Neuronal stem cell (in vitro differentiated cells): ENCODE measurements at places on chromosomes 3 and 15.

DNA sequence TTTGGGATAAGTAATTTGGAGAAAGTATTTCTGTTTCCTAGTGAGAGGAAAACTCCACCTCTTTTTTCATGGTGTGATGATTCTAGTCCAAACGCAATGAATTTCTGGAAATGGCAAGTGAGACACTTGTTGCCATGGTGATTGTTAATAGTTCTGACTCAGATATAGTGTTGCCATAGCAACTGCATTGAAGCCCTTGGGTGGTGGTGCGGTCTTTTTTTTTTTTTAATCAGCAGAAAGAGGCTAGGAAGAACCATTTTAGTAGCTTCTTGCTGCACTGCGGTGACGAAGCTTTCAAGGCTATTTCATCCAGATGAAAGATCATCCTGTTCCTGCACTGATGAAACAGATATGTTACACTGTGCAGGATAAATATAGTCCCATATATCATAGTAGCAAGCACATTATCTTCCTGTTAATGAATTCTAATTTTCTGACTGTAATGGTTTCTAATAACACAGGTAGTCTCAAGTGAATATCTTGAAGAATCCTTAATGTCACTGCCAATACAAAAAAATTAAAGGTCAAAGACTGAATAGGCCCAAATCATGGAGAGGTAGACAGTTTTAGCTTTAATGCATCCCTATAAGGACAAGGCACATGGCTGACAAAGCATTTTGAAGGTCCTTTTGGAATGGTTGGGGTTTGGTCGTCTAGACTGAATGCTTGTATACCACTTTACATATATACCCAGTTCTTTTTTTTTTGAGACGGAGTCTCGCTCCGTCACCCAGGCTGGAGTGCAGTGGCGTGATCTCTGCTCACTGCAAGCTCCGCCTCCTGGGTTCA is 125.1 kb upstream of the ZBTB20 start:
- no peak overlapping the region for H3K4me3 ChIP-seq
- H3K27ac ChIP-seq: no peak overlapping the region
- no peaks in the 10 kb centered on the region for H3K36me3 ChIP-seq
- no peaks in the 10 kb centered on the region for H3K27me3 ChIP-seq
- H3K4me1 ChIP-seq: peaks cover 16% of the 10 kb centered on the region
- DNase-seq: no peak

DNA sequence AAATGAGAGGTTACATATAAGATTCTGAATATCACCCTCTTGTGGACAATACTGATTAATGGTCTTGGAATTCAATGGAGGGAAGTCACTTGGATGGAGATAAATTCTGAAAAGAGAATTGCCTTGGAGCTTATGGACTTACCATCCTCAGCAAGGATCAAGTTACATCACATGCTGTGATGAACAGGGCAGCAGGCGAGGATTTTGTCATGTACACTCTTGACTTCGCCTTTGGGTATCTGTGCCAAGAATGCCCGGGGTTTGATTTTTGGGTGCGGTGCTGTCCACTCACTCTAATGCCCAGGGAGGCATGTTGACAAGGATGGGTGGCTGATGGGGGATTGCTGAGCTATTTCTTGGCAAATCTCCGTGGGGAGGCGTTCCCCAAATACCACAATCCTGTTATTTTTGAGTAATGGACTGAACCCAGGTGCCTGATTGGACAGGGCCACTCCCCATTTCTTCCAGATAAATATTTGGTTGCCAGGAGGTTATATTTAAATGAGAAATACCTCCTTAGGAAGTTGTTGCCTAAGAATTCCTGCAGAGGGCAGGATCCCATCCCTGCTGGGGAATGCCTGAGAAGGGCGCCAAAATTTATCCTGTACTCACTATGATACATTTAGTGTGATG is 96.3 kb downstream of the TPRG1 start:
- no peaks in the 10 kb centered on the region for H3K36me3 ChIP-seq
- no peak overlapping the region for H3K4me3 ChIP-seq
- no peaks in the 10 kb centered on the region for H3K27me3 ChIP-seq
- DNase-seq: no peak

GRCh38 chr3:132625613-132626012 is 28.5 kb downstream of the ACKR4 start:
- H3K4me1 ChIP-seq: no peaks in the 10 kb centered on the region
- no peak overlapping the region for H3K27ac ChIP-seq
- no peak overlapping the region for H3K4me3 ChIP-seq
- H3K36me3 ChIP-seq: peaks cover 58% of the 10 kb centered on the region
- H3K27me3 ChIP-seq: no peaks in the 10 kb centered on the region
- no peak for DNase-seq

DNA sequence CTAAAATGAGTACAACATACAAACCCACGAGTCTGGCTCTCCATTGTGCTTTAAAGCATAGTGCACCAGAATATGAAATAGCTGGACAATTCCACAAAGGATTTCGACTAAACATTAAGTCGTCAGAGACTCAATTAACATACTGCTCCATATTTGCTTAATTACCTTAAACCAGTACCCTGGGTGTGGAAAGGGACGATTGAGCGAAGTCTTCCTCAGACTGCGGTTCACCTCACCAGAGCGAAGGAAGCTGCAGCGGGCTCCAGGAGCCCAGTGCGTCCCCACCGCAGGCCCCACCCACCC is 218 bp upstream of the TRPC1 start:
- H3K36me3 ChIP-seq: no peaks in the 10 kb centered on the region
- H3K4me1 ChIP-seq: peaks cover 3% of the 10 kb centered on the region
- DNase-seq: no peak
- H3K27me3 ChIP-seq: no peaks in the 10 kb centered on the region
- no peak overlapping the region for H3K27ac ChIP-seq
- H3K4me3 ChIP-seq: peak overlapping the region; percentile 71

GRCh38 chr15:72809329-72809728 is 25.8 kb upstream of the ADPGK start:
- H3K4me1 ChIP-seq: no peaks in the 10 kb centered on the region
- DNase-seq: no peak
- H3K27me3 ChIP-seq: peaks cover 20% of the 10 kb centered on the region
- no peak overlapping the region for H3K27ac ChIP-seq
- no peaks in the 10 kb centered on the region for H3K36me3 ChIP-seq
- no peak overlapping the region for H3K4me3 ChIP-seq

DNA sequence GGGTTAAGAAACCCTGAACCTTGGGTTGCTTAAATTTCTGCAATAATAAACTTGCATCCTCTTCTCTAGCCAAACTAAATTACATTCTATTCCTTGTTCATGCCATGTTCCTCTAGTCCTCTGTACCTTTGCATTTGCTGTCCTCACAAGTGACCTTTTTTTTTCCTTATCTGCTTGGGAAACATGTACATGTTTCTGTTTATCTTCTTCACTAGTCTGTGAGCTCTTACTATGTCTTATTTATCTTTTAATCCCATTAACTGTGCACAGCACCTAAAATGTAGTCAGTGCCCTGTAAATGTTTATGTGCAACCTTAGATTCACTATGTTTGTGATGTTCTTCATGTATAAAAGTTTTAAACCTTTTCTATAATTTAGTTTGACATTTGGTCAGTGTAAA is 61.9 kb downstream of the REC114 start:
- H3K4me3 ChIP-seq: no peak overlapping the region
- no peaks in the 10 kb centered on the region for H3K36me3 ChIP-seq
- H3K27me3 ChIP-seq: peaks cover 5% of the 10 kb centered on the region
- H3K27ac ChIP-seq: no peak overlapping the region

GRCh38 chr15:80550908-80551260 is 144.2 kb upstream of the ABHD17C start:
- no peak for DNase-seq
- H3K27ac ChIP-seq: no peak overlapping the region
- no peaks in the 10 kb centered on the region for H3K27me3 ChIP-seq
- H3K4me3 ChIP-seq: no peak overlapping the region
- peaks cover 14% of the 10 kb centered on the region for H3K36me3 ChIP-seq

- H3K27ac ChIP-seq: no peak overlapping the region
- H3K4me1 ChIP-seq: peaks cover 2% of the 10 kb centered on the region
- no peak for DNase-seq
- H3K27me3 ChIP-seq: peaks cover 73% of the 10 kb centered on the region
- H3K4me3 ChIP-seq: no peak overlapping the region
- H3K36me3 ChIP-seq: no peaks in the 10 kb centered on the region
Measured at GRCh38 chr3:126527006-126527405, 3.1 kb downstream of the CHST13 start.

GRCh38 chr15:50854601-50855490 is 53.6 kb upstream of the AP4E1 start:
- DNase-seq: no peak
- peaks cover 2% of the 10 kb centered on the region for H3K4me1 ChIP-seq
- H3K27me3 ChIP-seq: no peaks in the 10 kb centered on the region
- H3K27ac ChIP-seq: no peak overlapping the region

DNA sequence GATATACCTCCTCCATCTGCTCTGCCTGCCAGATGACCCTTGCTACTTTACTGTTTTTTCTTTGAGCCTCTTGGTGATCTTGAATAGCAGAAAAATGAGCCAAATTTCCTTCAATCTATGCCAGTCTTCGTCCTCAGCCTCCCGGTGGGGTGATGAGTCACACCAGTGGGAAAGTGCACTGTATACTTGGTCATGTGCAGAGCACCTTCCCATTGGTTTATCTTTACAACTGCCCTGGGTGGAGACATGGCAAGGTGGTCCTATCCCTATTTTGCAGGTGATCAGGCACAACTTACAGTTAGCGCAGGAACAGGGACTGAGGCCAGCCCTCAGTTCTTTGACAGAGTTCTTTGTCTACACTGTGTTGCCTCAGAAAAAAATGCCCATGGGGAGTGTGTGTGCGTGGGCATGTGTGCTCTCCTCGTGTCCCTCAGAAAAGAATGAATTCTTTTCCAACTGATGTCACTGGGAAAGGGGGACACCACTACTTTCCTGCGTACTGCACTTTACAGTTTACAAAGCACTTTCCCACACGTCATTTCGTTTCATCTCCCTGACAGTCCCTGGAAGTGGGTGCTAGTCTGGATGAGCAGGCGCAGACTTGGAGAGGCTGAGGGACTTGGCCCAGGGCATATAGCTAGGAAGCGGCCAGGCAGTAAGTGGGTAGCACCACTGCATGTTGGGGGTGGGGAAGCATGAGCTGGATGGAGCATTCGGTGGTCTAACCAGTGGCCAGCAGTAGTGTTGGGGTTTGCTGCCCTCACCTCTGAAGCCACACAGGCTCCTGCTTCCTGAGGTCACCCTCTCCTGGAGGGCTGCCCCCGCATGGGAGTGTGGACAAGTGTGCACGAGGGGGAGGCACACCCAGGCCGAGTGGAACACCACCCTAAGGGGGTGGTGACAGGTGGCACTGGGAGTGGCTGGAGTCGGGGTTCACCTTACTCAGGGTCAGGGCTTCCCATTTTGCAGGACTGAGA is 24.1 kb downstream of the SMAD3 start:
- no peak overlapping the region for H3K27ac ChIP-seq
- no peaks in the 10 kb centered on the region for H3K27me3 ChIP-seq
- DNase-seq: no peak
- no peaks in the 10 kb centered on the region for H3K36me3 ChIP-seq
- no peak overlapping the region for H3K4me3 ChIP-seq

GRCh38 chr3:119619094-119619493 is 21.4 kb downstream of the PLA1A start:
- H3K36me3 ChIP-seq: no peaks in the 10 kb centered on the region
- H3K4me1 ChIP-seq: no peaks in the 10 kb centered on the region
- H3K4me3 ChIP-seq: no peak overlapping the region

GRCh38 chr3:22971497-22971896 is 231.6 kb upstream of the UBE2E2 start:
- H3K4me3 ChIP-seq: no peak overlapping the region
- no peaks in the 10 kb centered on the region for H3K4me1 ChIP-seq
- no peaks in the 10 kb centered on the region for H3K27me3 ChIP-seq

DNA sequence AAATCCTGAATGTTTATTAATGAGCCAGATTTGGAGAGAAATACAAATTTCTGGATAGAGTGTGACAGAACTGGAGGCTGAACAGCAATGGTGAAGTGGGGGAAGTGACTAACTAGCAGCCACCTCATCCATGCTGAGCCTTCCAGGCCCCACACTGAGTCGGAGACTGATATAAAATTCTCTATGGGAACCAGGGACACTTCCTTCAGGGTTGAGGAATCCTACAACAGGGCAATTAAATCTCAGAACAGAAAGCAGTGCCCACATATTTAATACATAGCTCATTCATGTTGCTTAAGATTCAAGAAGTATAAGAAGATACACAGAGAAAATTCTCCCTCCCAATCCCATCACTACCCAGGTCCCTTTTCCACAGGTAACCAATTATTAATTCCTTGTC is 49.3 kb downstream of the HACD2 start:
- DNase-seq: no peak
- no peak overlapping the region for H3K4me3 ChIP-seq
- no peaks in the 10 kb centered on the region for H3K27me3 ChIP-seq
- no peak overlapping the region for H3K27ac ChIP-seq
- no peaks in the 10 kb centered on the region for H3K4me1 ChIP-seq
- no peaks in the 10 kb centered on the region for H3K36me3 ChIP-seq

DNA sequence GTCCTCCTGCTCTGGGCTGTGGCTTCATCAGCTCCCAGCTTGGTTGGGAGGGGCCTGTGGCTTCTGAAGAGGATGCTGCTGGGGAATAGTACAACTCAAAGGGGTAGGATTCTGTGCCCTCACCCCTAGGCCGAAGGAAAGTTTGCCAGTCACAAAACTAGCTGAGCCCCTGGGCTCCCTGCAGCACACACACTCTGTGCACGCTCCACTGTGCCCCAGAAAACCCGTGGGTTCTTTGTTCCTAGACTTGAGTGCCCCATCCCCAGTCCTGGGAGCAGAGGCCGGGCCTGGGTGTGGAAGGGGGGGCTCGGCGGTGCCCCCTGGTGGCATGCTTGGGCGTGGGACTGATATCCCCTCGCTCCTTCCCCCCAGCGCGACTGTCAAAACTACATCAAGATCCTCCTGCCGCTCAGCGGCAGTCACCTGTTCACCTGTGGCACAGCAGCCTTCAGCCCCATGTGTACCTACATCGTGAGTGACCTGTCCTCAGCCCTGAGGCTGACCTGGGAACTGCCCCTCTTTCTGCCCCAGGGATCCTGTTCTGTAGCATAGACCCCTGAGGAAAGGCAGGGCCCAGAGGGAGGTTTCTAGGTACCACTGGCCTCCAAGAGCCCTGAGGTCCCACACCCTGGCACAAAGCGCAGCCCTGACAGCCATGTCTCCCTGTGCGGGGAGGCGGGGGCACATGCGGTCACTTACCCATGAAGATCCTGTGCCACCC is 14.2 kb downstream of the CIB1 start:
- peaks cover 40% of the 10 kb centered on the region for H3K36me3 ChIP-seq
- DNase-seq: peak; percentile 36
- no peaks in the 10 kb centered on the region for H3K27me3 ChIP-seq
- no peak overlapping the region for H3K27ac ChIP-seq
- no peaks in the 10 kb centered on the region for H3K4me1 ChIP-seq
- H3K4me3 ChIP-seq: no peak overlapping the region

DNA sequence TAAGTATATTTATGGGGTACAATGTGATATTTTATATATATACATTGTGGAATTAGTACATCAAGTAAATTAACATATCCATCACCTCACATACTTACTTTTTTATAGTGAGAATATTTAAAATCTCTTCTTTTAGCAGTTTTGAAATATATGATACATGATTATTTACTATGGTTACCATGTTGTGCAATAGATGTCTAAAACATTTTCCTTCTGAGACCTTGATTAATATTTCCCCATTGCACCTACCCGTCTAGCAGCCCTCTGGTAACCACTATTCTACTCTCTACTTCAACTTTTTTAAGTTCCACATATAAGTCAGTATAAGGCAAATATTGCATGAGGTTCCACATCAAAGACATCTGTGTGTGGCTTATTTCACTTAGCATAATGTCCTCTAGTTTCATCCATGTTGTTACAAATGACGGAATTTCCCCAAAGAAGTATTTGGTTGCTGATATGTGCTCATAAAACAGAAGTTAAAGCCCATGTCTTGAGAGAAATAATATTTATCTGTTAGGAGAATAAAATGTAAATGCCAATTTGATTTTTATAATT is 29.6 kb upstream of the NFKBIZ start:
- no peaks in the 10 kb centered on the region for H3K27me3 ChIP-seq
- no peak for DNase-seq
- peaks cover 6% of the 10 kb centered on the region for H3K36me3 ChIP-seq
- H3K4me1 ChIP-seq: no peaks in the 10 kb centered on the region
- no peak overlapping the region for H3K4me3 ChIP-seq
